Hypothalamus (tissue), 51 donors: ENCODE measurements at places on chromosomes 11 and 22.
A peak's percentile ranks its signal among the peaks of the same experiment; 100 is the strongest.

DNA sequence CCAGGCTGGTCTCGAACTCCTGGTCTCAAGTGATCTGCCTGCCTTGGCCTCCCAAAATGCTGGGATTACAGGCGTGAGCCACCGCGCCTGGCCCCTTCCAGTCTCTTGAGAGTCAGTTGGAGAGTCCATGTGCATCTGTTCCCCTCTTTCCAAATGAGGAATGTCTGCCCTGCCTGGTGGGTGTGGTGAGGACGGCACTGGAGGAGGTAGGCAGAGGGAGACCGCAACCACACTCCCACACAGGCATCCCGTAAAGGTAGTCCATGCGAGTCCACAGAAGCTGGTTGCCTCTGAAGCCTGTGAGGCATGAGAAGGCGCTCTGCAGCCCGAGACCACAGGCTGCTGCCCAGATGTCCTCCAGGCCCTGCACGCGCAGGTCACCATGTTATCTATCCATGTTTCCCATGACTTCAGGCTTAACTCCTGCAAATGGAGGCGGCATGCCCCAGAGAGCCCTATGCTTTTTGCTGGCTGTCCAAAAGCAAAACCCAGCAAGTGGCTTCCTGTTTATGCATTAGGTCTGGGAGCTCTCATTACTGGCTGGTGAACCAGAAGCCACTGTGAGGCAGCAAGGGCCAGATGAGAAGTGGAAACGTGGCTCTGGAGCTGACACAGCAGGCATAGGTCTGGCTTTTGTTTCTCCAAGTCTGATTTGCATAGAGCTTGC, 43.4 kb downstream of the GRIK4 start:
- no peak for DNase-seq

- no peak for DNase-seq
Observed at GRCh38 chr22:28938286-28938833, 55.0 kb downstream of the ZNRF3 start.

GRCh38 chr22:41273128-41273527, 12.9 kb downstream of the RANGAP1 start:
- no peak for DNase-seq

DNA sequence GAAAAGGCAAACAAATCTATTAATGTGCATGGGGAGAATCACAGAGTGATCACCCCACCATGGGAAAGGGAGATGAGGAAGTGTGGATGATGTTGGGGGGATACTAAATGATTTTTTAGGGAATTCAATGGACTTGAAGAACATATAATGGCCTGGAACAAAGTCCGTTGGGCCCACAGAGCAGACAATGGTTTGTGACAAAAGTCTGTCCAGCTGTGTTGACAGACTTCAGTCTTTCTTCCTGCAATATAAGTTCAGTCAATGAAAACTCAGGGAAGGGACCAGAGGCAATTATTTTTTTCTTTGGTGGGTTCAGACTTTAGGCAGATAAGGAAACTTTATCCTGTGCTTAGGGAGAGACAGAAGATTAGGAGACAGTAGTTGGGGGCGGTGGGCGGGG, 18.0 kb upstream of the HORMAD2 start:
- no peak for DNase-seq

DNA sequence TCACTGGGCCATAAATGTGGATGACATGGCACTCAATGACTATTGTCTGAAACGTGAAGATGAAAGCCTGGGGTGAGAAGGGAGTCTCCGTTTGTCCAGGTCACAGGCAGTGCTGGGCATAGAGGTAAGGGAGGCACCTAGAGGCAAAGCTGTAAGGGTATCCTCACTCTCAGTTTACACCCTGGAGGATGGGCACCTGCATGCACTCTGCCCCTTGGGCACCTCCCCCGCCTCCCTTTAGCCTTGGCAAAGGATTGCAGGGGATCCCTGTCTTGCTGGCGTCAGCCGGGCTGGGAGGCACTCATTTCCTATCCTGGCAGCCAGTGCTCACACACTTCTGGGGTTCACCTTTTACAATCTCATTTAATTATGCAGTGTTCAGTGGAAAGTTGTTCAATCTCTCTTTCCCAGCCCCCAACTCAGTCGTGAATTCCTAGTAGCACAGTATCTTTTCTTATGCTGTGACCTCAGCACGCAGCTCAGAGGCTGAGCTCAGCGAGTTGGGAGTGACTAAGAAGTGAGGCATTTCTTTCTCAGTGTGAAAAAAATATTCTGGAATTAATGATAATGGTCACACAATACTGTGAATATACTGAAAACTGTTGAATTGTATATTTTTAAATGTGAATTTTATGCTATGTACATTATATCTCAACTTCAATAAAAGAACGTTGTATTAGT, 866.6 kb downstream of the BRD1 start:
- DNase-seq: no peak

GRCh38 chr11:38791346-38791961, 2193.4 kb upstream of the RAG2 start:
- peak; percentile 46 for DNase-seq

DNA sequence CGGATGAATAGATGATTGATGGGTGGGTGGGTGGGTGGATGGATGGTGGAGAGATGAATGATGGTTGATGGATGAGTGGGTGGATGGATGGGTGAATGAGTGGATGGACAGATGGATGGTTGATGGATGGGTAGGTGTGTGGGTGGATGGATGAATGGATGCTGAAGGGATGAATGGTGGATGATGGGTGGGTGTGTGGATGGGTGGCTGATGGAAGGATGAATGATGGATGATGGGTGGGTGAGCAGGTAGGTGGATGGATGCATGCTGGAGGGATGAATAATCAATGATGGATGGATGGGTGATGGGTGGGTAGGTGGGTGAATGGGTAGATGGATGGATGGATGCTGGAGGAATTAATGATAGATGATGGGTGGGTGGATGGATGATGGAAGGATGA, 40.5 kb downstream of the ANO1 start:
- no peak for DNase-seq

DNA sequence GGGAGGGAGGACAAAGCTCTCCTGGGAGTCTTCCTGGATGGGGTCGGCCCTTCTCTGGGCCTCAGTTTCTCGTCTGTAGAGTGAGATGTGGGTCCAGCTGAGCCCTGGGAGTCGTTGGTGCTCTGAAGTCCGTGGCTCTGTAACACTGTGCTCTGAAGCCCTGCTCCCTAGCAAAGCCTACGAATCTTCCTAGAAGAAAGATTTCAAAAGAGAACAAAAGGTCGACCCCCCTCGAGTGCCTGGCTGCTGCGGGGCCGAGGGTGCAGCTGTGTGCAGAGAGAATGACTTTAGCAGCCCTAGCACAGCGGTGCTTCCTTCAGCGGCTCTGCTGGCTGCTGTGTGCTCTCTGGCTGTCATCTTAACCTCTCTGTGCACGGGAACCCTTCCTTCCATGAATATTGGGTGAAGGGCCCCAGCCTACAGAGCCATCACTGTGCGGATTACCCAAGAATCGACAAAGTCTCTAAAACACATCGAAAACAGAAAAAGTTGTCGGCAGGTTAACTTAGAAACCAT, 10.7 kb downstream of the ANO1 start:
- DNase-seq: no peak
